ENCODE measurements at places on chromosomes 4 and X.
A peak's percentile ranks its signal among the peaks of the same experiment; 100 is the strongest.

- DNase-seq, result no peak
Observed at GRCh38 chrX:108199691-108200090, 108.1 kb downstream of the ATG4A start.

DNA sequence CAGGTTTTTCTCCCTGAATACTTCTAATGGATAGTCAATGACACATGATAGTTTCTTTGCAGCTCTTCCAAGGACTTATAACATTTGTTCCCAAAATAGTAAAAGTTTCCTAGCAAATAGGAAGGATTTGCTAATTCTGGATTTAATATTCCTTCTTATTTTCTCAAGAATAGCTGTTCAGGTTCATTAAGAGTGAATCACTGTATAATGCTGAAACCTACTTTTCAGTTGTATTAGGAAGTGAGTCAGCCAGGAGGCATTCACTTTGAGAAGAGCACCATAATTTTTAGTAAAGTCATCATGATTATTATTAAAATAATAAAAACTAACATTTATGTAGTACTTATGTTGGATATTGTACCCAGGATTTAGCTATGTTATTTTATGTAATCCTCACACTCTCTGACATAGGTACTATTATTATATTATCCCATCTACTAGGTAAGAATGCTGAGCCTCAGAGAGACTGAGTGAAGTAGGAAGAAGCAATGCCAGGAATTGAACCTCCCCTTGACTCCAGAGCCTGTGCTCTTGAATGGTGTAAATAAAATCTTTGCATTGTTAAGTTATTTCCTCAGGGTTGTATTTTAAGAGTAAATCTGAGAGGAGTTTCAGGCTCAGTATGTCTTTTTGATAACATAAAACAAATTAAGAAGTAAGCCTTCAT lies 114.8 kb downstream of the REELD1 start:
- no peak for DNase-seq

- no peak for DNase-seq
Observed at GRCh38 chr4:76951672-76952010, 2.1 kb downstream of the SEPTIN11 start.

DNA sequence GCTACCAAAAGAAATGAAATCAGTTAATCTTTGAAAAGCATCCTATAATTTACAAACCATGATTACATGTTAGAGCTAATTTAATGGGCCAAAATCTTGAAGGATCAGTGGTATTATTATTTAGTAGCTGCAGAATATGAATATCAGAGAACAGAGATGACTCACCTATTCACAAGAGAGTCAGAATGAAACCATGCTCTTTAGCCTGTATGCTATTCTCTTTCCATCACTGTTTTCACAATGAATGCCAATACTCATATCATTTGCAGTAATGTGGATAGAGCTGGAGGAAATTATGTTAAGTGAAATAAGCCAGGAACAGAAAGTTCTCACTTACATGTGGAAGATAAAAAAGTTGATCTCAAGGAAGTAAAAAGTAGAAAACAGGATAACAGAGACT lies 414.1 kb downstream of the CENPC start:
- no peak for DNase-seq

- DNase-seq, result no peak
Observed at GRCh38 chr4:85953651-85954018, 406.2 kb downstream of the MAPK10 start.

DNA sequence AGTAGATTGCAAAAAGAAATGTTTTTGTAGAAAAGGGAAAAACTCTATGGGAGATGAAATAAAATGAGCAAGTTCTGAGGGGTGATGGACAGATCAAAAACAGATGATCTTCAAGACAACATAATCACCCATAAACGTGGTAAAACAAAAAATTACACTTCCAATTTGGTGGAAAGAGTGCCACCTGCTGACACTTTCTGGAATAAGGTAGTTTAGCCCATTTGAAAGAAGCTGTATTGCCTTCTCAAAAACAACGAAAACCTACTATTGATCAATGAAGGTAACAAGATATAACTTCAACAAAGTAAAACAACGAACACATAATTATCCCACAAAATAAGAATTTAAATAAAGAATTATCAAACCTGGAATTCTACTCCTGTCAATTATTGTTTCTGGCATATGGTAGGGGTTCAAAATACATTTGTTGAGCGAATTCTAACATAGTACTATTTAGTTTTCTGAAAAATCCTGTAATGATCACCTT lies 2.5 kb downstream of the COQ2 start:
- DNase-seq, result peak; percentile 25

DNA sequence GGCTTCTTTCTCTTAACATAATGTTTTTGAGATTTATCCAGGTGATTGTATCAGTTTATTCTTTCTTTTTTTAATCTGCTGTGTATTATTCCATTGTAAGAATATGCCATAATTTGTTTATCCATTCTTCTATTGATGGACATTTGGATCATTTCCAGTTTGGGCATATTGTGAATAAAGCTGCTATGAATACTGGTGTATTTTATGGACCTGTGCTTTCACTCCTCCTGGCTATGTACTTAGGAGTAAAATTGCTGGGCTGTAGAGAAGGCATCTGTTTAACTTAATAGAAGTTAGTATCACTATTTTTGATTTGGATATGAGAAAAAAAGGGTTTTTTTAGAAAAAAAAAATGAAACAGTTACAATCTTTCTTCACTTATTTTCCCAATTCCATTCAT lies 50.0 kb upstream of the FAM9C start:
- no peak for DNase-seq

- DNase-seq, result no peak
Observed at GRCh38 chrX:32995427-32995826, 215.9 kb downstream of the DMD start.

- DNase-seq, result no peak
Observed at GRCh38 chr4:53009824-53010223, 147.7 kb downstream of the RASL11B start.

GRCh38 chr4:126748736-126749135 lies 884.0 kb upstream of the INTU start:
- DNase-seq, result no peak
